Fibroblast of villous mesenchyme (primary cell): ENCODE measurements at places on chromosomes 13 and 19. TPM values are rescaled to one million over a fixed set of nuclear protein-coding genes. Genes with fewer than 3 reads are reported as not detected.

GRCh38 chr13:33868343-33868994 is 50.5 kb downstream of the RFC3 start:
- no peak for DNase-seq

DNA sequence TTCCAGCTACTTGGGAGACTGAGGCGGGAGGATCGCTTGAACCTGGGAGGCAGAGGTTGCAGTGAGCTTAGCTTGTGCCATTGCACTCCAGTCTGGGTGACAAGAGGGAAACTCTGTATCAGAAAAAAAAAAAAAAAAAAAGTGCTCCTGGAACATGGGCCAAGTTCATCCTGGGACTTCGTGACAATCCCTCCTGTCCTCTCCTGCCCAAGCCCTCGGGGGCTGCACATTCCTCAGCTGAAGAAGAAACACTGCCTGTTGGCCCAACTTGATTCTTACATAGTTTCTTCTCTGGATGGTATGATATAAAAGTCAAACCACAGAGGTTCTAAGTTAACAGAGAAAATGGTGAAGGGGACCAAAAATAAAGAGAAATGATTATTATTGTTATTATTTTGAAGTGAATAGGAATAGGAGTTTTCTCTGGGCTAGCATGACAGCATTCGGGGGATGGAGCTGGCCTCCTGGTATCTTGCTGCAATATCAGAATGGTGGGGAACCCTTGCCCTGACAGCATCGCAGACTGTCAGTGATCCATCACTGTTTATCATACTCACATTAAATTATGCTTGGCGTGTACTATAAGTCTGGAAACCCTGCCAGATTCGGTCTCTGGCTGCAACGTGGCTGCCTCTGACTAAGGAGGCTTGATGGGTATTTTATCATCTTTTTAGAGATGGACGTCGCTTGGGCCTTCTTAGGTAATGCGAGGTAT is 113.7 kb upstream of the OXGR1 start:
- no peak for DNase-seq

GRCh38 chr13:111387945-111388600 is 67.6 kb downstream of the TEX29 start:
- DNase-seq: no peak

- DNase-seq: peak; percentile 97
Measured at GRCh38 chr13:29522044-29522685, 73.3 kb downstream of the SLC7A1 start.

SCAMP4 gene
- 40.6 and 49.2 TPM in 2 replicates for total RNA-seq

DNA sequence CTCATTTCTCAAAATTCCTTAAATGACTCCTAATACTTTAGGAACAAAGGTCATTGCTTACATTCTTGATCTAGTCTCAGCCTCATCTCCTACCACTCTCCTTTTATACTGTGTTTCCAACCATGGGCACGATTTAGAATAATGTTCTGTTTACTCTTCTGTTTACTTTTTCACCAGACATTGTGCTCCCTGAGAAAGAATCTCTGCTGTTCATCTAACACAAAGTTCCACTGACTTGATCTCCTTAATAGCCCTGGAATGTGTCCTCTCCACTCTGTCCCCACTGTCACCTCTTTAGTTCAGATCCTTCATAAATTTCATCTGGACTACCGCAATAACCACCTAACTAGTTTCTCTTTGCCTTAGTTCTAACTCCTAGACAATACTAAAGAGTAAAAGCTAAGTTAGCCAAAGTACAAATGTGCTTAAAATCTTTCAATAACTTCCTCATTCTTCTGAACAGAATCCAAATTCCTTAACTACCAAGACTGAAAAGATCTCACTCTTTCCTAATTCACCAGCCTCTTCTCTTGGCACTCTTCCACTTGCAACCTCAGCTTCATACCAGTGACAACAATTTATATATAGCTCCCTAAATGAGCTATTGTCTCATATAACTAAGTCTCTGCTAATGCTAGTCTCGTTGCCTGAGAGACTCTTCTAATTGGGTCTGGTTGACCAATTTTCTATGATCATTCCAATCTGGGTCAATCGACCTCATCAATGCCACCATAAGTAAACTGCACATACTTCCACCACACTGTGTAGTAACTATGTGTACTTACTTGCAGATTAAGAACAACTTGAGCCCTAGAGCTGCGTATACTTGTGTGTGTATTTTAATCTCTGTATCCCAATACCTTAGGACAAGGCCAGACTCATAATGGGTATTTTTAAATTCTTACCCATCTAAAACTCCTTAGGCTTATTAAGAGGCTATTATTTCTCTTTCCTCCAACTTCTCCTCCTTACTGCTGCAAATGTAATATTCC is 179.9 kb downstream of the VWA8 start:
- DNase-seq: peak; percentile 76

GRCh38 chr13:42494157-42494556 is 79.8 kb upstream of the TNFSF11 start:
- peak; percentile 70 for DNase-seq

DNA sequence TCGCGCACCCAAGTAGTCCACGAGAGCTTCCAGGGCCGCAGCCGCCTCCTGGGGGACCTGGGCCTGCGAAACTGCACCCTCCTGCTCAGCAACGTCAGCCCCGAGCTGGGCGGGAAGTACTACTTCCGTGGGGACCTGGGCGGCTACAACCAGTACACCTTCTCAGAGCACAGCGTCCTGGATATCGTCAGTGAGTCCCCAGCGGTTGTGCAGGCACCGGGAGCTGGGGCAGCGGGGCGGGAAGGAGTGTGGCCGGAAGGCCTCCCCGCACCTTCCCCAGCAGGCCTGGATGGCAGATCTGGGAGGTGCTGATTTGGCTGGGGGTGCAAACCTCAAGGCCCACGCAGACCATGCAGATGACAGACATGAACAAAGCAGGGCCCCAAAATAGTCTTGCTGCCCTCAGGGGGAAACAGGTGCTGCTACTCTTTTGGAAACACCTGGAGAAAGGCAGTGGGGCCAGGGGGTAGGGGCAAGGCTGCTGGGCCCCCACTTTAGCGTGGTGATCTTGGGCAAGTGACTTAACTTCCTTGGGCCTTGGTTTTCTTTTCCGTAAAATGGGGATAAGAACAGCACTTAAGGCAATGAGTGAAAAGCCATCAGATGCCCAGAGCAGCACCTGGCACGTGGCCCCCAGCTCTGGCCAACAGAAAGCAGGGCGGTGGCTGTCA is 4.0 kb downstream of the MAG start:
- DNase-seq: no peak

- DNase-seq: peak; percentile 60
Measured at GRCh38 chr13:21402586-21403307, 56.4 kb downstream of the ZDHHC20 start.

MYO16 gene
- total RNA-seq: under 0.01 and 0.86 TPM in 2 replicates

GRCh38 chr19:8413629-8413995 is 507 bp downstream of the MARCHF2 start:
- DNase-seq: no peak

GRCh38 chr13:51714663-51715168 is 89.2 kb downstream of the DHRS12 start:
- DNase-seq: no peak

GRCh38 chr19:39299404-39299803 is 3.2 kb downstream of the IFNL1 start:
- no peak for DNase-seq

GRCh38 chr13:114166381-114167131 is 12.5 kb upstream of the CFAP97D2 start:
- DNase-seq: no peak
